A549 treated with AZD2906 at 1 μM for 4 hours (cell line): ENCODE measurements at places on chromosomes 7 and 10. TPM values are rescaled to one million over a fixed set of nuclear protein-coding genes. Genes with fewer than 3 reads are reported as not detected.

The CNTNAP2 gene
- 0.02 to 0.05 TPM (median 0.02 TPM) in 4 of 5 replicates, not detected in the other for total RNA-seq

The FBXL13 gene
- total RNA-seq, result 0.18 to 0.53 TPM (median 0.40 TPM) in 5 replicates

The AMPH gene
- total RNA-seq, result 0.03 to 0.11 TPM (median 0.07 TPM) in 5 replicates

The CALD1 gene
- total RNA-seq, result 147 to 258 TPM (median 211 TPM) in 5 replicates

The KCNMA1 gene
- total RNA-seq, result 39.3 to 80.4 TPM (median 65.2 TPM) in 5 replicates

The LRRC17 gene
- 0.07 to 0.14 TPM (median 0.09 TPM) in 3 of 5 replicates, not detected in the others for total RNA-seq

The PITX3 gene
- 0.55 to 1.3 TPM (median 1.1 TPM) in 5 replicates for total RNA-seq

The MRC1 gene
- 0.01 to 0.02 TPM (median 0.02 TPM) in 4 of 5 replicates, not detected in the other for total RNA-seq

The ZNF25 gene
- 1.1 to 2.0 TPM (median 1.6 TPM) in 5 replicates for total RNA-seq

The SEC24C gene
- 50.8 to 58.8 TPM (median 56.2 TPM) in 5 replicates for total RNA-seq

The TCERG1L gene
- total RNA-seq, result not detected in 5 replicates

The CFAP43 gene
- total RNA-seq, result 0.15 to 0.24 TPM (median 0.19 TPM) in 5 replicates

The ARHGAP22 gene
- 2.7 to 3.8 TPM (median 3.3 TPM) in 5 replicates for total RNA-seq

The PIP gene
- 0.16 to 0.41 TPM (median 0.29 TPM) in 3 of 5 replicates, not detected in the others for total RNA-seq

The PAPOLB gene
- not detected in 5 replicates for total RNA-seq

The SGPL1 gene
- total RNA-seq, result 24.3 to 38.2 TPM (median 27.3 TPM) in 5 replicates

The DCLRE1A gene
- total RNA-seq, result 8.6 to 10.4 TPM (median 9.1 TPM) in 5 replicates

The SEMA3C gene
- 46.8 to 78.3 TPM (median 66.1 TPM) in 5 replicates for total RNA-seq

The LIPF gene
- total RNA-seq, result not detected in 5 replicates

The NUTM2A gene
- total RNA-seq, result 0.04 to 0.12 TPM (median 0.08 TPM) in 4 of 5 replicates, not detected in the other

The CYP17A1 gene
- not detected in 5 replicates for total RNA-seq

The ABCB4 gene
- total RNA-seq, result 0.10 TPM in 1 of 5 replicates, not detected in the others

The EZH2 gene
- total RNA-seq, result 19.0 to 21.6 TPM (median 19.3 TPM) in 5 replicates

The GIMAP8 gene
- 0.01 TPM in 1 of 5 replicates, not detected in the others for total RNA-seq

The ANKRD61 gene
- 0.51 to 0.78 TPM (median 0.71 TPM) in 5 replicates for total RNA-seq

The TNRC18 gene
- total RNA-seq, result 34.4 to 49.5 TPM (median 40.8 TPM) in 5 replicates

The OR2A12 gene
- total RNA-seq, result not detected in 5 replicates

The ZSCAN21 gene
- 10.5 to 12.3 TPM (median 11.1 TPM) in 5 replicates for total RNA-seq

The CFAP70 gene
- total RNA-seq, result 0.17 to 0.31 TPM (median 0.22 TPM) in 5 replicates

The EPHA1 gene
- total RNA-seq, result 0.05 TPM in 1 of 5 replicates, not detected in the others

The CEP55 gene
- 55.1 to 72.8 TPM (median 61.4 TPM) in 5 replicates for total RNA-seq

The HTR5A gene
- total RNA-seq, result not detected in 5 replicates

The CNPY1 gene
- not detected in 5 replicates for total RNA-seq

The CARD11 gene
- 1.5 to 2.3 TPM (median 2.0 TPM) in 5 replicates for total RNA-seq

The IKZF1 gene
- total RNA-seq, result 0.06 TPM in 1 of 5 replicates, not detected in the others

The VAX1 gene
- 0.98 to 1.4 TPM (median 1.3 TPM) in 5 replicates for total RNA-seq

The TSPAN33 gene
- total RNA-seq, result 4.5 to 6.2 TPM (median 5.9 TPM) in 5 replicates

The FOXI2 gene
- not detected in 5 replicates for total RNA-seq

The GJD4 gene
- not detected in 5 replicates for total RNA-seq

The AKR1C1 gene
- 467 to 583 TPM (median 558 TPM) in 5 replicates for total RNA-seq

The ANXA8L1 gene
- total RNA-seq, result 93.7 to 122 TPM (median 108 TPM) in 5 replicates

The HOXA5 gene
- total RNA-seq, result 3.3 to 5.9 TPM (median 4.0 TPM) in 5 replicates

The SPAM1 gene
- not detected in 5 replicates for total RNA-seq

The SPDYE2 gene
- not detected in 5 replicates for total RNA-seq

The CYP2E1 gene
- 0.15 to 0.40 TPM (median 0.23 TPM) in 4 of 5 replicates, not detected in the other for total RNA-seq

The TMEM229A gene
- total RNA-seq, result not detected in 5 replicates

The UTF1 gene
- total RNA-seq, result not detected in 5 replicates

The CYP2C19 gene
- total RNA-seq, result not detected in 5 replicates

The EGR2 gene
- 0.22 to 0.32 TPM (median 0.29 TPM) in 5 replicates for total RNA-seq

The AKR1E2 gene
- 4.5 to 6.4 TPM (median 6.0 TPM) in 5 replicates for total RNA-seq

The IGFBP3 gene
- 123 to 196 TPM (median 157 TPM) in 5 replicates for total RNA-seq

The TRIL gene
- not detected in 5 replicates for total RNA-seq

The CUBN gene
- 0.02 to 0.06 TPM (median 0.05 TPM) in 5 replicates for total RNA-seq

The GIMAP2 gene
- total RNA-seq, result not detected in 5 replicates

The SEMA3D gene
- total RNA-seq, result 0.05 to 0.07 TPM (median 0.05 TPM) in 4 of 5 replicates, not detected in the other

The SPRN gene
- total RNA-seq, result 0.30 to 0.39 TPM (median 0.32 TPM) in 5 replicates
